HL-60 (cell line): ENCODE measurements at places on chromosomes 5 and 9.
A peak's percentile ranks its signal among the peaks of the same experiment; 100 is the strongest.

DNA sequence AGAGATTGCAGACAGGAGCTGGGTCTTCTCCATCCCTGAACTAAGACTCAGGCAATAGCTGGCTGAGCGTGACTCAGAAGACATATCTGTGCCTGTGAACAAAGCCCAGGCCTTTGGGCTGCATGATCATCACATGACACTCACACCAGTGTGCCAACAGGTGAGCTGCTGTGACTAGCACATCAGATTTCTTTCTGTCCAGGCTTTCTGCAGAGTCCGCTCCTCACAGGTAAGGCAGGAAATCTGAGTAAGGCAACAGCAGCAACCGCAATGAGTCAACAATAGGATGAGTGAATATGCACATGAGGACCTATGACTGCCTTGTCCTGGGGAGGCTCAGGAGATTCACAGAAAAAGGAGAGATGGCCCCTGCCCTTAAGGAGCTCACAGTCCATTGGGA is 293.6 kb downstream of the ACTL7B start:
- DNase-seq = no peak

- DNase-seq = peak; percentile 9
Observed at GRCh38 chr9:6428940-6429889, 16.2 kb downstream of the UHRF2 start.

DNA sequence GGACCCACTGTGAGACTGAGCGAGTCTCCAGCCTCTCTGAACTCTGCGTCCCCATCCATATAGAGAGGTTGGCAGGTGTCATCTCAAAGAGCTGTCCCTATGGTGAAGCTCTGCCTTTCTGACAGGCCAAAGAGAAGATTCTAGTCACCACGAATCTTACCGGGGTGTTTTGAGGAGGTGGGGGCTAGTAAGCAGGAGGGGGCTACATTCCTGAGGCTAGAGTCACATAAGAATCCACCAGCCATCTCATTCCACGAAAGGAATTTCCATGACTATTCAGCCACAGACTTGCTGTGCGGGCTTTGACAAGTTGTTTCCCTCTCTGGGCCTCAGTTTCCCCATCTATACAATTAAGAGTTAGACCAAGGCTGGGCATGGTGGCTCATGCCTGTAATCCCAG is 16.3 kb downstream of the PDGFRB start:
- no peak for DNase-seq

- DNase-seq = no peak
Observed at GRCh38 chr9:28628031-28628430, 1054.8 kb upstream of the C9orf72 start.

- peak; percentile 1 for DNase-seq
Observed at GRCh38 chr5:76641514-76642120, 18.4 kb upstream of the F2RL2 start.

DNA sequence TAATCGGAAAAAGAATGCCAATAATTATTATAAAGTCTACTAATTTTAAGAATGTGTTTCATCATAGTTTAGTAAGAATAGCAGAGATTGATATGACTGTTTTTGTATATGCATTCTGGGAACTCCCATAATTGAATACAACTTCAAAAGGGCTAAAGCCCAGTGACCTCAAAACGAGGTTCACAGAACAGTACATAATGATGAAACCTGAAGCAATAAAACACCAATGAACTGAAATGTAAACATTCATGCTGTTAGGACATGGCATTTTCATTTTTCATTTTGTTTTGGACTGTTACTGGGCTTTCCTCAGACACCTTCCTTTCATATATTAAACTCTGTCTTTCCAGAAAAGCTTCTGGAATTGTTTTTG is 684 bp upstream of the JMY start:
- no peak for DNase-seq

DNA sequence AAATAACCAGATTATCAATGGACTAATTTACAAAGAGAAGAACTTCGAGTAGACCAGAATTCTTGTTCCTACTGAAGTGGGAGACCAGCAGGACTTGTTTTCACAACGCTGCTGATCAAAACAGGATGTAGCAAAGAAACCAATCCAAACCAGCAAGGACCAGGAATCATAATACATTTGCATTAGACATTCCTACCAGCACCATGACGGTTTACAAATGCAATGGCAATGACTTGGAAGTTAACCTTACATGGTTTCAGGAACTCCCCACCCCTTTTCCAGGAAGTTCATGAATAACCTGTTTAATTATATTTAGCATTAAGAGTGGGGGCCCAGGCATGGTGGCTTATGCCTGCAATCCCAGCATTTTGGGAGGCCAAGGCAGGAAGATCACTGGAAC is 100.0 kb downstream of the LPAR1 start:
- DNase-seq = no peak

- no peak for DNase-seq
Observed at GRCh38 chr5:9780501-9780900, 150.3 kb upstream of the TAS2R1 start.

- no peak for DNase-seq
Observed at GRCh38 chr5:15007646-15008045, 136.1 kb upstream of the ANKH start.

GRCh38 chr5:97019435-97020117 is 83.7 kb downstream of the LNPEP start:
- no peak for DNase-seq

- DNase-seq = no peak
Observed at GRCh38 chr9:133987946-133988665, 4.0 kb downstream of the VAV2 start.

- DNase-seq = peak; percentile 88
Observed at GRCh38 chr5:100900796-100901781, 2.0 kb downstream of the ST8SIA4 start.

DNA sequence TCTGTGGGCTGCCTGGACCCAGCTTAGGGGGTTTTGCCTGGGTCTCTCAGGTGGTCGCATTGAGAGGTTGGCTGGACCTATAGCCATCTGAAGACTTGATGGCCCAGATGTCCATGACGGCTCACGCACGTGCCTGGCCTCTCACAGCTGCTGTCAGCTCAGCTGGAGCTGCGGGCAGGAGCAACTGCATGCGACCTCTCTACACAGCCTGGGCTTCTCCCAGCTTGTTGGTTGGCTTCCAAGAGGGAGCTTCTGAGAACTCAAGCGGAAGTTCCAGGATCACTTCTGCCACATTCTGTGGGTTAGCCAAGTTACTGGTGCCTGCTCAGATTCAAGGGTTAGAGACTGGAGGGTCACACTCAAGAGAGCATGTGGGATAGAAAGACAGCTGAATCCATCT is 99.2 kb downstream of the DAPK1 start:
- DNase-seq = no peak

GRCh38 chr5:157047898-157048297 is 11.0 kb downstream of the HAVCR1 start:
- DNase-seq = no peak

GRCh38 chr5:108561416-108562204 is 179.7 kb upstream of the FBXL17 start:
- no peak for DNase-seq

GRCh38 chr5:3701694-3702093 is 106.1 kb downstream of the IRX1 start:
- no peak for DNase-seq

DNA sequence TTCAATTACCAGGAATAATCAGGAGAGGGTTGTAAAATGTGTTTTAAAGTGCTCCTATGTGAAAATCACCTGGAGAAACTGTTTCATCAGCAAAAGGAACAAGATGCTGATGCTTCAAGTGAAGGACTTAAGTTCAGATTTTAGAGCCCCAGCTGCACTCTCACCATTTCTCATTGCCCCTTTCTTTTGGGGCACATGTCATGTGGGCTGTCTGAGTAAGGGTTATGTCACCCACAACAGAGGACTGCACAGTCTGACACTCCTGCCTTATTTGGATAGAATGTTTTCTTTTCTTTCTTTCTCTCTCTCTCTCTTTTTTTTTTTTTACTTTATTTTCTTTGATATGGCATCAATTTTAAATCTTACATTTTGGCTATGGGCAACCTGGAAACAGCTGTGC is 204.1 kb upstream of the EFNA5 start:
- DNase-seq = no peak

DNA sequence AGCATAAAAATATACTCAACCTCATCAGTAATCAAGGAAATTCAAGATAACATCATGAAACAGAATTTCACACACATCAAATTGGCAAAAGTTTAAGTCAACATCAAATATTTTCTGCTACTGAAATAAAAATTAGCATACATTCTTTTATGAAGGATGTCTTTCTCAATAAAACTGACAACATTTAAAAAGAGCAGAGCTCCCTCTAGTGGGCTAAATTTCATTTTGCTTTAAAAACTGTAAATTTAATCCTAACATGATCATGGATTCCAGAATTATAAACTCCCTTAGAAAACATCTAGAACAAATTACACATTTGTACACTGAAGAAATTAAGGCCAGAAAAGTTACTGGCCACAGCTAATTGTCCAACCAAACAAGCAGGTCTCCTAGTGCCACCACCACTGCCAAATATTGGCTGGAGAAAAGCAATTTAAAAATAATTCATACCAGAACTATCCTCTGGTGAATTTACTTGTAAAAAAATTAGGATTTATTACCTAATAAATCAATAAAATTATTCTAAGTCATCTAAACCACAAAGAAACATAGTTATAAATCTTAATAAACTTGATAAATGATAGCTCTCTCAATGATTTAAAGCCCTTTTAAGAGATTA is 31.2 kb downstream of the DEPDC1B start:
- no peak for DNase-seq

GRCh38 chr5:598564-598890 is 13.6 kb upstream of the CEP72 start:
- DNase-seq = no peak

DNA sequence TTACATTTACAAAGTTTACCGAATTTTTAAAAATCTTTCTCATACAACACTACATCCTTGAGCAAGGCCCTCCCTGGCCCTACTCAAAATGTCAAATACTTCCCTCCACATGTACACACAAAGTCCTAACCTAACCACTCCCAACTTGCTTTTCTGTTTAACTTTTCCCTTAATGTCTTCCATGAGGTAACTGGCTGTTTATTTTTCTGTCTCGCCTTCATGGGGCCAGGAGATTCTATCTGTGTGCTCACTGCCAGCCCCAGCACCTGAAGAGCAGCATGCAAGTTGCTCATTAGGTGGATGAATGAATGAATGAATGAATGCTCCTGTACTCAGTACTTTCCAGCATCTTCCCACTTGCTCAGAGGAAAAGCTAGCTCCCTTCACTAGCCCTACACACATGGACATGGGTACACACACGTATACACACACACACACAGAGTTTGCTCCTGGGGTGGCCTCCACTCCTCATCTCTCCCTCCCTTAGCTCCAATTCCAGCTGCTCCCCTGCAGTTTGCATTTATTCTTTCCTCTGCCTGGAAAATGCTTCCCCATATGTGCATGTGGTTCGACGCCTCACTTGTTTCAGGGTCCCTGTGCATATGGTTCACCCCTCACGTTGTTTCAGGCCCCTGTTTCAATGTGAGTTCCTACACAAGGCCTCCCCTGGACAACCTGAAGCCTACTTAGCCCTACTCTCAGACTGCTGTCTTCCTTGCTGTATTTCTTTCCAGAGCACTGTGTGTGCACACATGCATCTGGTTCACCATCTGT is 165.2 kb downstream of the ROR2 start:
- no peak for DNase-seq

DNA sequence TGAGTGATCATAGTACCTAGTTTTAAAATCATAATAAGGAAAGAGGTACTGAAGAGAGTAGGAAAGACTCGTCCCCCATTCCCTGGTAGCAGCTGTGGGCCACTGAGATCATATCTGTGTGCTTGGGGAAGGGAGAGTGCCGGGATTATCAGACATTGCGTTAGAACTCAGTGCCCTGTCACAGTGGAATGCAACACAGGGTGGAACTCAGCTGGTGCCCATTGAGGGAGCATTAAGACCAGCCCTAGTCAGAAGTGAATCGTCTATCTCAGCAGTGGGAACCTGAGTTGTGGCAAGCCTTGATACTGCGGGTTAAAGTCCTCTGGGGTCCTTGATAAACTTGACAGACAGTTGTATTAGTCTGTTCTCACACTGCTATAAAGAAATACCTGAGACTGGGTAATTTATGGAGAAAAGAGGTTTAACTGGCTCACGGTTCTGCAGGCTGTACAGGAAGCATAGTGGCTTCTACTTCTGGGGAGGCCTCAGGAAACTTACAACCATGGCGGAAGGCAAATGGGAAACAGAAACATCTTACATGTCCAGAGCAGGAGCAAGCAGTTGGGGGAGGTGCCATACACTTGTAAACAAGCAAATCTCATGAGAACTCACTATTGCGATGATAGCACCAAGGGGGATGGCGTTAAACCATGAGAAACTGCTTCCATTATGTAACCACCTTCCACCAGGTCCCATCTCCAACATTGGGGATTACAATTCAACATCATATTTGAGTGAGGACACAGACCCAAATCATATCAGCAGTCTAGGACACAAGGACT is 33.1 kb downstream of the NDUFAF2 start:
- DNase-seq = no peak

DNA sequence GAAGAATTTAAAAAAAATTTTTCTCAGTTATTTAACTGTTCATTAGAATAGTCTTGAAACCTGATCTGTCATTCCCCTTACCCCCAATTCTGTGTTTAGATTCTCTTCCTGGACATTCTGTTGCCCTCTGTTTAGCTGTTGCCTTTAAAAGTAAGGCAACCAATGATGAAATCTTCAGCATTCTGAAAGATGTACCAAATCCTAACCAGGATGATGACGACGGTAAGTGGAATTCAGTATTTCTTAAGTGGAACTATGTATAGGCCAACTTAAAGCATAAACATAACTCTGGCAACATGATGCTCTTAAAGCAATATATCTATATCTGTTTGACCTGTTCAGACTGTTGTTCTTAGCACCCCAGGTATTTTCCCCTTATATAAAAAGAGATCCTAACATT is 27.2 kb downstream of the NCBP1 start:
- DNase-seq = no peak

- peak; percentile 48 for DNase-seq
Observed at GRCh38 chr5:139787568-139788293, 7.9 kb upstream of the PSD2 start.

GRCh38 chr5:150625831-150626746 is 14.4 kb upstream of the SYNPO start:
- no peak for DNase-seq

- DNase-seq = no peak
Observed at GRCh38 chr5:95087816-95088317, 197.0 kb downstream of the MCTP1 start.

DNA sequence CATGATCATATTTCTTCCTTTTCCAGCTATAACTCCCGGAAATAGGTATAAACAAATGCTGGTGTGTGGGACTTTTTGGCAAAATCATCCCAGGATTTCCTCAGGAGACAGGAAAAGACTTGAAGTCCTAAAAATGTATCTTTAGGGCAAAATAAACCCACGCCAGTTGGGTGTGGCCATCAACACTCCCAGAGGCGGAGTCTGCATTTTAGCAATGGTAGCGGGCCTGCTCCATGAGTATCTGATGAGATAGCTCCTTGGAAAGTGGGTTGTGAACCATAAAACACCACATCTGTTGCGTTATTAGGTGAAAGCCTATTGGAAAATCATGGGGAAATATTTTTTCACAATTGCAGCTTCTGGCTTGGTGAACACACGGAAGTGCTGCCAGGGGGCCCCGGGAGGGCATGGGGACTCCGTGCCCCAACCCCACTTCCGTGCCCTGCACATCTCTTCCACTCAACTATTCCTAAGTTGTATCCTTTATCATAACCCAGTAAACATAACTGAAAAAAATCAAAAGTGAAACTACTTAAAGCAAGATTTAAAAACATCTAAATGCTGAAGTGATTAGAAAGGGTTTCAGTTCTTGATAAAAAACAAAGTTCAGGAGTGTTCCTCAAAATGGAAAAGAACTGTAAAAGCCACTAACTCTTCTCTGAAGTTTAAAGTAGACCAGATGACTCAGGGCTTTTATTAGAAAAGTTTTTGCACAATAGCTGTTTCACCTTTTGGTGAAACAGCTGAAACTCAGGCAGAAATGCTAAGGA is 111.2 kb downstream of the LRRC70 start:
- peak; percentile 12 for DNase-seq
